ENCODE measurements at places on chromosomes 7 and 10.

DNA sequence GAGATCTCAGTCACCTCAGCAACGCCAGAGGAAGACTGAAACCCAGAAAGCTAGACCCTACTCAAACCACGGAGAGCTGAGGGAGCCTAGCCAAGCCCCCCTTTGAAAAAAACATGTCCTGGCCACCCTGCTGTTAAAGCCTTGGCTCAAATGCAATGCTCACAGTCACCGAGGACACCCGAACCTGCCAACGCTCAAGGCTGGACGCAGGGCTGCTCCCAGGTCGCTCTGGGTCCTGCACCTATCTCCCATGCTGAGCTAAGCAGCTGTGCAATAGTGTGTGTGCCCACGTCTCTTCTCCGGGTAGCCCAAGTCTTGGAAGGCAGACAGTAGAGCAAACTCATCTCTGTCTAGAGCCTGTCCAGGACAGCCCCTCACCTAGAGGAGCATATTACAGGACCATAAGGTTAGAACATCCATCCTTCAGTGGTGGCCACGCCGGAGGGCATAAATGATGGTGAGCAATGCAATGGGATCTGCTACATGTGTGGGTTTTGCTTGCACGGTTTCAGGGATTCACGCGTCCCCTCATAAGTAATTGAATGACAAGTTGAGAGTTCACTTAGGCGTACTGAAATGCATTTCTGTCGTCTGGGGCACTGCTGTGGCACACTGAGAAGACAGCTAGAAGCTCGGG is 94.2 kb upstream of the DDC start:
- DNase-seq: no peak

- peak; percentile 60 for DNase-seq
These were observed 172.6 kb upstream of the TNRC18 start for GRCh38 chr7:5596046-5596895.

DNA sequence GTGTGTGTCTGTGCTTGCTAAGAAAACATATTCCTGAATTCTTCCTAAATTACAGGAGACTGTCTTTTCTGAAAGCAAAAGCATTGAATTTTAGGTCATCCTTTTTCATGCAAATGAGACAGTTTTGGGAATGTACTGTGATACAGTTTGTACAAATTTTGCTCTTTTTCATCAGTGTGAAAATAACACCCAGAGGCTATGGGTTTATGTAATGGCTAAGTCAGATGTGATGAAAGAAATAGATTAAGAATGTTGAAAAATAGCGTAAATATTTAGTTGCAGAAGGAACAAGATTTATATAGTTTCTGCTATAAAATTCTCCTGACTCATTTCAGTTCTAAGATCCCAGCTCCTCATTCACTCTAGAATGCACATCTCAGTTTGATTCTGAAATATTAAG is 24.6 kb downstream of the POM121L12 start:
- no peak for DNase-seq

DNA sequence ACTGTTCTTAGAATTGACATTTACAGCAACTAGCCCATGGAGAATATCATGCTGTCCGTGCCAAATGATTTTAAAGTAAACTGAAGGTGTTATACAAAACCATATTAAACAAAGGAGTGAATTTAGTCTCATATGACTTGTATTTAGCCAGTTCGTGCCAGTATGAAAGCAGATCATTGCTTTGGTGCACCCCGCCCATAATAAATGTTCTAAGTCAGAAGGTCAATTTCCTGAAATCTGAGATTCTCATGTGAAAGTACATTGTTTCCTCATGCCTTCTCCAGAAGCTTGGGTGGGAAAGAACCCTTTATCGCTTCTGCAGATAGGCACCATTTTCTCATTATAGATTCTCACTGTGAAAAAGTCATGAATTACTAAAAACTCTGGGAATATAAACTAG is 106.4 kb downstream of the CAMK1D start:
- DNase-seq: no peak

GRCh38 chr7:56091591-56091990 is 1.2 kb downstream of the PHKG1 start:
- no peak for DNase-seq

DNA sequence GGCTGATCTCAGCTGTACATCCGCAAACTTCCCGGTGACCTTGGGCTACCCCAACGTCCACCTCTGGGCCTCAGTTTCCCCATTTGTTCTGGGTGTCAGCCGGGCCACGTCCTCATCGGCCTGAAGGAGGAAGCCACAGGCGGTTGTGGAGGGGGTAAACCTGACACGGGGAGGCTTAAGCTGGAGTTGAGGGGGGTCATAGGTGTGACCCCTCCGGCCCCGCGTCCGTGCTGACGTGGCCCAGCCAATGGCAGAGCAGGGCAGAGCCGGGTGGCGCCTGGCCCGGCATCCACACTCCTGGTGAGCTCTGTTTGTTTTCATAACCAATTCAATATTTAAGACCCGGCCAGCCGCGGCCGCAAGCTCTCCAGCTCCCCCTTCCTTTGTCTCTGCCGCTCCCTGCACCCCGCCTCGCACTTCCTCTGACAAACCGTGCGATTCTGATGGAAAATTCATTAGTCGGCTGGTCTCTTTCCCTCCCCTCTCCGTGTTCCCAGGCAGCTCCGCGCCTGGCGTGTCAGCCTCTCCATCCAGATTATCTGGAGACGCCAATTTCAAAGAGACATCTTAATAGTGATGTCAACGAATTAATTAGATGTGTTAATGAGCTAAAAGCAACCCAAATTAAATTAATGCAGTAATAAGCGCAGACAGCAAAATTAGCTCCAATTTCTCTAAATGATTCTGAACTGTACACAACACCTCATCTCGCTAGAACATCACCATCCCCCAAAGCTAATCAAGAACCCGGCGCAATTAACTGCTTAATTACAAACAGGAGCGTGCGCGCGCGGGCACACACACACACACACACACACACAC is 55.4 kb downstream of the MICALL2 start:
- no peak for DNase-seq

DNA sequence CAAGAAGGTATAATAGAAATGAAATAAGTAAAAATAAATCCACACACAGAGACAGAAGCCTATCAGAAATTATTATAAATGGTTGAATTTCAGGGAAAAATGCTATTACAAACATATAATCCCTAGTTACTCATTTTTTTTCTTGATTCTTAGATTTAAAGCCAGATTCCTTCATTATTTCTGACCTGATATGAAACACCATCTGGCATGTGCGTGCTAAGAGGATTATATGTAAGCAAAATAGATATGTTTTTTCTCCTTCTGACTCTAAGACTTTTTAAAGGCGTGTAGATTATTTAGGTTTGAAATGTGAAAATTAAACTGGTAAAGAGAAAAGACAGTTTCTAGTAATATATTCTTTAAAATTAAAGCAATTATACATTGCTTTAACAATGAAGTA is 236.7 kb upstream of the ETV1 start:
- DNase-seq: no peak

All from AG04449 (cell line).